ENCODE measurements at places on chromosomes 5 and 9.

DNA sequence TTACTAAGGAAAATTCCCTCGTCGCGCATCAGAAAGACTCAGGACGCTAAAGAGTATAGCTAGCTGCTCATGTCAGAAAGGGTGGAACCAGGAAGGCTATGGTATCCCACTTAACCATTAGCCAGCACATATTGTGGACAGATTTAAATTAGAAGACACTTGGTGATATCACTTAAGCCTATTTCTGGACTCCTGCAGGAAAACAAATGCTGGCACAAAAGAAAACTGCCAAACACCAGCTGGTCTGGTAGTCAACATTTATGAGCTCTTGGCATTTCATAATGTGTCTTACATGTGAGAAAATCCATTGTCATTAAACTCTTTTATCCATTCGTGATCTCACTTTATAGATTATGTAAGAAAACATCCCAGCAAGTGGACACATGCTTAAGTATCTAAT is 377.4 kb downstream of the PTPRD start:
- no peak for DNase-seq

- no peak for DNase-seq
Observed at GRCh38 chr9:118991366-118992285, 377.6 kb downstream of the BRINP1 start.

DNA sequence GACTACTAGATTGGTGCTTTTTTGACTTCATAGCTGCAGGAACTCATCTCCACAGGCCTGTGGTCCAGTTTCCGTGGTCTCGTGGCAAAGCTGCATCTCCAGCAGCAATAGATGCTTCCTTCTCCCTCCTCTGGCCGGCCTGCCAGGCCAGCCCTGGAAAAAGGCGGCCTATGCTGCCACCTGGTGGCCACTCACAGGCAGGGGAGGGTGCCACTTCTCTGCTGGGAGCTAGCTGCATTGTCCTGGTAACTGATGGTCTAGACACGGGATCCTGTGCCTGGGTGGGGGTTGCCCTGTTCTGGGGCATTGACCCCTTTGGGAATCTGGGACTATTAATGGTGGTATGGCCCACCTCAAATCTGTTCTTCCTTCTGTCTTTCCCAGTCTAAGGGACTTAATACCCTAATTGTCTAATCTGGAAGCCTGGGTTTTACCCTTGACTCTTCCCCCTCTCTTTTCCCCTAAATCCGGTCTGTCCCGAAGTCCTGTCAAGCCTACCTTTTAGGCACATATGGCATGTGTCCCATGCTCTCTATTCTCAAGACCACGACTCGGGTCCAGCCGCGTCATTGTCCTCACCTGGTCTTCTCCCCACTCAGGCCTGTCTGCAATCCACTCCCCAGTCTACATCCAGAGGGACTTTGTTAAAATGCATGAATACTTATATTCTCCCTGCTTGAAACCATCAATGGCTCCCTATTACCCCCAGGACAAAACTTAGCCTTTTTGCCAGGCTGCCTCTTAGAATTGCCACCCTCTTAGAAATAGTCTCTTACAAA is 20.1 kb upstream of the PTGS1 start:
- peak; percentile 56 for DNase-seq

DNA sequence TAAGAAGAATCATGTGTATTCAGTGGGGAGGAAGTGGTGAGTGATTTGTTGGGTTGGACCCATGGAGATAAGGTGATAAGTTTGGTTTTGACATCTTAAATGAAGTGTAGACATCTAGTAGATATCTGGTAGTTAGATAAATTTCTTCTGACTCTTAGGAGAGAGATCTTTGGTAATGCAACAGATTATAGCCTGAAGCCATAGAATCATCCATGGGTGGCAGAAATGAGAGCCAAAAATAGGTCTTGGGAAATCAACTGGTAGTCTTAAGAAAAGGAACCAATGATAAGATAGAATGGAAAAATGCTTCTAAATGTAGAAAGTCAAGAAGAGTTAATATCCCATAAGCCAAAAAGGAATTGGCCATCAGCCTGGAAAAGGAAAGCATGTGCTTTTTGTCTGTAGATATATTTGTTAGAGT is 532.7 kb upstream of the GRAMD2B start:
- DNase-seq = no peak

All from activated CD4-positive, CD25-positive, alpha-beta regulatory T cell (primary cell).